Lung (tissue), 17 donors: ENCODE measurements at places on chromosomes 1 and 21. TPM values are rescaled to one million over a fixed set of nuclear protein-coding genes. Genes with fewer than 3 reads are reported as not detected.

DNA sequence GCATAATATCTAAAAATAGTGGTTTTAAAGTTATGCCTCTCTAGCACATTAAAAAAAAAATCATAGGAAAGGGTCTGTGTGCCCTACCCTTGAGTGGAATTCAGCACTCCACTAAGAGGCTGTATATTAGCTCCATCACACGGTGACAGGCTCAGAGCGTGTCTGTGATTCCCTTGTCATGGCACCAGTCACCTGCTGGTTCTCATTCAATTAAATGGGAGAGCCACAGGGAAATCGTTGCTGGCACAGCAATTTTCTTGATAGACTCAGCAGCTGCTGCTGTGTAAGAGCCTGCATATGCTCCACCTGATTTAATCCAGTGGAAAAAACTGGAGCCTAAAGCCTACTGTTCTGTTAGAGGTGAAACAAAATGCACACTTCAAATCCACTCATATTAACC lies 9.5 kb downstream of the ATP6V1G3 start:
- no peaks in the 10 kb centered on the region for H3K27me3 ChIP-seq
- no peak overlapping the region for H3K27ac ChIP-seq
- peaks cover 34% of the 10 kb centered on the region for H3K4me1 ChIP-seq
- no peak for DNase-seq
- H3K36me3 ChIP-seq, result no peaks in the 10 kb centered on the region
- no peak overlapping the region for H3K4me3 ChIP-seq

DNA sequence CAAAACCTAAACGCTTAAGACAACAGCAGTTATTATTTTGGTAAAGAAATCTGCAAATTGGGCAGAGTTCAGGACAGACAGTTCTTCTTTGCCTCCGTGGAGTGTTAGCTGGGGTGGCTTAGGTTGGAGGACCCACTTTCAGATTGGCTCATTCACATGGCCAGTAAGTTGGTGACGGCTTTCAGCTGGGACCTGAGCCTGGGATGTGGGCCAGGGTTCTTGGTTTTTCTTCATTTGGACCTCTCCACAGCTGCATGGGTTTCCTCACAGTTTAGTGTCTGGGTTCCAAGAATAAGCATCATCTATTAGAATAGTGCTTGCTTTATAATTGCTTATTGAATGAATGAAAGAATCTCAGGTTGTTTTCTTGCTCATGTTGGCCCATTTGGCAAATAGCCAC lies 72.2 kb downstream of the ATF6 start:
- no peak overlapping the region for H3K27ac ChIP-seq
- no peaks in the 10 kb centered on the region for H3K36me3 ChIP-seq
- no peak overlapping the region for H3K4me3 ChIP-seq
- no peak for DNase-seq
- H3K27me3 ChIP-seq, result no peaks in the 10 kb centered on the region

DNA sequence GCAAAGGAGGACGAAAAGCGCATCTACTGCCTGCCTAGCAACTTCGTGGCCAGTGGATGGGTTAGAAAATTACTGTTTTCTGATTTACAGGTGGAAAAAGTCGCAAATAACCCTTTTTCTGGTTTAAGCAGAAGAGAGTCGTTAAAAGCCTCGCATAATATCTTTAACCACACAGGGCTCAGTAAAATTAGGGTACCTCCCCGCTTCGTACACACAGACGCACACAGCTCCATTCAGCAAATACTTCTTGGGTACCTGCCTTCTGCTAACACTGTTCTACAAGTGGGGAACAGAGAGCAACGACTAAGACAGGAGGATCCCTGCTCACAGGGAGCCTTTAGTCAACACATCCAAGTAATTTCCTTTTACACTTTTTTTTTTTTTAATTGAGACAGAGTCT lies 704 bp downstream of the ALG6 start:
- no peaks in the 10 kb centered on the region for H3K4me1 ChIP-seq
- no peaks in the 10 kb centered on the region for H3K27me3 ChIP-seq
- peak overlapping the region; percentile 82 for H3K27ac ChIP-seq
- peak overlapping the region; percentile 73 for H3K4me3 ChIP-seq
- peaks cover 2% of the 10 kb centered on the region for H3K36me3 ChIP-seq
- no peak for DNase-seq

GRCh38 chr1:22524481-22524880 lies 38.8 kb upstream of the EPHA8 start:
- no peak for DNase-seq
- H3K4me3 ChIP-seq, result no peak overlapping the region
- no peaks in the 10 kb centered on the region for H3K27me3 ChIP-seq
- peaks cover 25% of the 10 kb centered on the region for H3K36me3 ChIP-seq
- no peak overlapping the region for H3K27ac ChIP-seq

- H3K27me3 ChIP-seq, result no peaks in the 10 kb centered on the region
- no peaks in the 10 kb centered on the region for H3K36me3 ChIP-seq
- peak; percentile 77 for DNase-seq
- H3K4me3 ChIP-seq, result no peak overlapping the region
- H3K4me1 ChIP-seq, result no peaks in the 10 kb centered on the region
- no peak overlapping the region for H3K27ac ChIP-seq
These were observed 18.3 kb upstream of the SERINC2 start for GRCh38 chr1:31394584-31395193.

GRCh38 chr1:244801246-244801645 lies 34.2 kb upstream of the COX20 start:
- no peak overlapping the region for H3K4me3 ChIP-seq
- no peaks in the 10 kb centered on the region for H3K4me1 ChIP-seq
- H3K36me3 ChIP-seq, result no peaks in the 10 kb centered on the region
- no peak for DNase-seq
- H3K27ac ChIP-seq, result no peak overlapping the region

GRCh38 chr1:65260851-65261473 lies 48.4 kb upstream of the DNAJC6 start:
- H3K36me3 ChIP-seq, result no peaks in the 10 kb centered on the region
- H3K27ac ChIP-seq, result no peak overlapping the region
- no peak for DNase-seq
- H3K4me3 ChIP-seq, result no peak overlapping the region
- peaks cover 6% of the 10 kb centered on the region for H3K4me1 ChIP-seq

GRCh38 chr1:214476229-214476985 lies 75.0 kb downstream of the PTPN14 start:
- H3K4me3 ChIP-seq, result no peak overlapping the region
- no peak for DNase-seq
- peak overlapping the region; percentile 84 for H3K27ac ChIP-seq
- no peaks in the 10 kb centered on the region for H3K27me3 ChIP-seq

DNA sequence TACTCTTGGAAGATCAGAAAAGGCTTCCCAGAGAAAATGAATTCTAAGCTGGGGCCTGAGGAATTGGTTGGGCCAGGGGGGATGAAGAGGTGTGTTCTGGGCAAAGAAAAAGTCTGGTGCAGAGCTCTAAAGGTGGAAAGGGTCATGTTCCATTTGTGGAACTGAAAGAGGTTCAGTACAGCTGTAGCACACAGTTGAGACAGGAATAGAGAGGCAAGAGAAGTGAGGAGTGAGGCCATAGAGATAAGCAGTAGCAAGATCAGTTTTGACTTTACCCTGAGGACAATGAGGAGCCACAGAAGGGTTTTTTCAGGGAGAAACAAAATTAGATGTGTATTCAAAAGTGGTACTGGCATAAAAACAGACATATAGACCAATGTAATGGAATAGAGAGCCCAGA lies 30.3 kb upstream of the MUTYH start:
- DNase-seq, result no peak
- no peaks in the 10 kb centered on the region for H3K27me3 ChIP-seq
- H3K36me3 ChIP-seq, result no peaks in the 10 kb centered on the region
- H3K4me3 ChIP-seq, result no peak overlapping the region
- H3K4me1 ChIP-seq, result peaks cover 3% of the 10 kb centered on the region

- DNase-seq, result no peak
- no peaks in the 10 kb centered on the region for H3K27me3 ChIP-seq
- no peaks in the 10 kb centered on the region for H3K4me1 ChIP-seq
- no peak overlapping the region for H3K4me3 ChIP-seq
- peaks cover 2% of the 10 kb centered on the region for H3K36me3 ChIP-seq
- H3K27ac ChIP-seq, result no peak overlapping the region
These were observed 75.0 kb downstream of the DPYD start for GRCh38 chr1:97845805-97846204.

DNA sequence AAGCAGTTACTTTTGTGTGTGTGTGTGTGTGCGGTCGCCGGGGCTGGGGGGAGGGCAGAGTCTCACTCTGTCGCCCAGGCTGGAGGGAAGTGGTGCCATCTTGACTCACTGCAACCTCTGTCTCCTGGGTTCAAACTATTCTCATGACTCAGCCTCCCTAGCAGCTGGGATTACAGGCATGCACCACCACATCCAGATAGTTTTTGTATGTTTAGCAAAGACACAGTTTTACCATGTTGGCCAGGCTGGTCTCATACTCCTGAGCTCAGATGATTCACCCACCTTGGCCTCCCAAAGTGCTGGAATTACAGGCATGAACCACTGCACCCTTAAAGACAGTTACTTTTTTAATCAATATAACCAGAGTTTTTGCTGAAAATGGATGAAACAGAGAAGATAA lies 207.0 kb downstream of the PTPRC start:
- no peak overlapping the region for H3K27ac ChIP-seq
- H3K27me3 ChIP-seq, result no peaks in the 10 kb centered on the region
- H3K4me3 ChIP-seq, result no peak overlapping the region
- H3K36me3 ChIP-seq, result no peaks in the 10 kb centered on the region
- H3K4me1 ChIP-seq, result no peaks in the 10 kb centered on the region
- DNase-seq, result no peak

Gene FGR
- 26.6 TPM for total RNA-seq

GRCh38 chr1:118335331-118335732 lies 150.3 kb upstream of the SPAG17 start:
- no peak overlapping the region for H3K27ac ChIP-seq
- H3K36me3 ChIP-seq, result no peaks in the 10 kb centered on the region
- no peaks in the 10 kb centered on the region for H3K27me3 ChIP-seq
- H3K4me3 ChIP-seq, result no peak overlapping the region
- DNase-seq, result peak; percentile 54

DNA sequence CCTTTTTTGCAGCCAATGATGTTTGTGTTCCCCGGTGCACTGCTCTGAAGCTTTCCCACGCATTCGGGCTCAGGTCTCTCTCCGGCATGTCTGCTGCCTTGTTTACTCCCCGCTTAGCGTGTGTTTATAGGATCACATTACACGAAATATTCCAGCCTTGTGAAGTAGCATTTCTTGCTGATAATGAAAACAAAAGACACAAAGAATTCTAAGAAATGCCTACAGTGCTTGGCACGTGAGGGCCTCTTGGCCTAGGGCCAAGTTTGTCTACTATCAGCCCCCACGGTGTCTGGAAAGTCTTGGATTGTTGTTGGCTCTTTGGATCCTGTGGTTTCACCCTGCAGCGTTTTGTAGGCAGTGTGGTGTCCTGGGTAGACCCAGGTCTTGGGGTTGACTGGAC lies 11.2 kb upstream of the GSTM4 start:
- no peak overlapping the region for H3K4me3 ChIP-seq
- peaks cover 9% of the 10 kb centered on the region for H3K4me1 ChIP-seq
- no peak overlapping the region for H3K27ac ChIP-seq
- no peaks in the 10 kb centered on the region for H3K27me3 ChIP-seq
- no peak for DNase-seq
- H3K36me3 ChIP-seq, result no peaks in the 10 kb centered on the region

- H3K4me3 ChIP-seq, result no peak overlapping the region
- H3K4me1 ChIP-seq, result no peaks in the 10 kb centered on the region
- H3K36me3 ChIP-seq, result no peaks in the 10 kb centered on the region
- DNase-seq, result no peak
These were observed 270.2 kb downstream of the TBX15 start for GRCh38 chr1:118717893-118718292.

Gene HOOK1
- 35.5 TPM for total RNA-seq

Gene RBBP4
- total RNA-seq, result 151 TPM

DNA sequence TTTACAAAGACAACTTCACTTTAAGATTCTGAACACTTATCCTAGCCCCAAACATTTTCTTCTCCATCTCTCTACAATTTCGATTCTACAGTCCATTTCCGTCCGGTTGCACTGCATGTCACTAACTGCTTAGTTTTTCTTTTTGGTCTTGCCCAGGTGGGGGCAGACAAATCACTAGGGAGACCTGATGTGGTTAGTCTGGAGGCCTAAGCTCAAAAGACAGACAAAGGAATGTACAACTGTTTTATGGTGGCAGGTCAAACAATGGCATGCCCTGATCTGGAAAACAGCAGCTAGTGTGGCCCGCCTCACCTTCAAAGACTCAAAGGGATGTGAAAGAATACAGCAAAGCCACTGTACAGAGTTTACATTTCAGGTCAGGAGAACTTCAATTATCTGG lies 3.8 kb downstream of the ETV3 start:
- H3K4me3 ChIP-seq, result no peak overlapping the region
- peaks cover 27% of the 10 kb centered on the region for H3K4me1 ChIP-seq
- H3K36me3 ChIP-seq, result peaks cover 20% of the 10 kb centered on the region
- H3K27me3 ChIP-seq, result no peaks in the 10 kb centered on the region

- H3K27me3 ChIP-seq, result no peaks in the 10 kb centered on the region
- H3K4me3 ChIP-seq, result no peak overlapping the region
- no peak for DNase-seq
- H3K4me1 ChIP-seq, result no peaks in the 10 kb centered on the region
These were observed 128.7 kb downstream of the MAB21L3 start for GRCh38 chr1:116239916-116240315.

- H3K27ac ChIP-seq, result no peak overlapping the region
- no peaks in the 10 kb centered on the region for H3K4me1 ChIP-seq
- H3K36me3 ChIP-seq, result no peaks in the 10 kb centered on the region
- H3K27me3 ChIP-seq, result no peaks in the 10 kb centered on the region
- H3K4me3 ChIP-seq, result no peak overlapping the region
These were observed 57.8 kb upstream of the KDM4A start for GRCh38 chr1:43592051-43592665.

- peaks cover 3% of the 10 kb centered on the region for H3K27me3 ChIP-seq
- H3K4me3 ChIP-seq, result no peak overlapping the region
- no peak overlapping the region for H3K27ac ChIP-seq
- H3K4me1 ChIP-seq, result no peaks in the 10 kb centered on the region
These were observed 122.9 kb upstream of the ARHGEF16 start for GRCh38 chr1:3331564-3331963.

Gene FCGR3A
- 33.3 TPM for total RNA-seq

GRCh38 chr1:19464696-19465095 lies 20.6 kb downstream of the CAPZB start:
- no peak for DNase-seq
- peaks cover 35% of the 10 kb centered on the region for H3K4me1 ChIP-seq
- H3K36me3 ChIP-seq, result peaks cover under 1% of the 10 kb centered on the region
- no peak overlapping the region for H3K27ac ChIP-seq
- no peaks in the 10 kb centered on the region for H3K27me3 ChIP-seq
